Activated T-helper 17 cell treated with anti-CD3 and anti-CD28 coated beads, Interleukin-2, amount 50 U/mL, for 72 hours (primary cell): ENCODE measurements at places on chromosomes 5 and 9. TPM values are rescaled to one million over a fixed set of nuclear protein-coding genes. Genes with fewer than 3 reads are reported as not detected.

CER1 gene
- total RNA-seq = not detected

HTR1A gene
- not detected for total RNA-seq

GABRA6 gene
- not detected for total RNA-seq

BASP1 gene
- total RNA-seq = 1.3 TPM

C9orf43 gene
- total RNA-seq = 0.76 TPM

LAMC3 gene
- 0.11 TPM for total RNA-seq

TCF7 gene
- 42.2 TPM for total RNA-seq

CACNA1B gene
- not detected for total RNA-seq

PCDHB14 gene
- total RNA-seq = not detected

SEC16A gene
- 85.3 TPM for total RNA-seq

TMEM171 gene
- total RNA-seq = not detected

FOXI1 gene
- total RNA-seq = not detected

RFESD gene
- total RNA-seq = 9.3 TPM
